Activated CD8-positive, alpha-beta memory T cell treated with anti-CD3 and anti-CD28 coated beads for 48 hours (primary cell): ENCODE measurements at places on chromosomes 3 and 15.
A peak's percentile ranks its signal among the peaks of the same experiment; 100 is the strongest.

DNA sequence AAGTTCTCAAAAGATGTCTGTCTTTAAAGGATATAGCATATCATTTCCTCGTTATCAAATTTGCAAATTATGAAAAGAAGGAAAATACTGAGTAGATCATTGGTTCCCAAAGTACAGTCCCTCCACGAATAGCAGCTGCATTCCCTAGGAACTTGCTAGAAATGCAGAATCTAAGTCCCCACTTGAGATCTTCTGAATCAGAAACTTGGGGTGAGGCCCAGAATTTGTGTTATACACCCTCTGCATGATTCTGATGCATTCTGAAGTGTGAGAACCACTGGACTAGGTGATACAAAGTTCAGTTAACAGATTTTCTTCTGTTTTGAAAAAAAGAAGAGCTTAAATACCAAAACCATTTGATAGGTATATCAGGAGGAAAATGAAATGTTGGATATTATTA, 77.1 kb downstream of the SLC25A26 start:
- DNase-seq, result no peak

- DNase-seq, result no peak
These were observed 686 bp downstream of the VPS8 start for GRCh38 chr3:184812662-184813042.

GRCh38 chr15:60000113-60000823, 3.8 kb upstream of the FOXB1 start:
- DNase-seq, result no peak

DNA sequence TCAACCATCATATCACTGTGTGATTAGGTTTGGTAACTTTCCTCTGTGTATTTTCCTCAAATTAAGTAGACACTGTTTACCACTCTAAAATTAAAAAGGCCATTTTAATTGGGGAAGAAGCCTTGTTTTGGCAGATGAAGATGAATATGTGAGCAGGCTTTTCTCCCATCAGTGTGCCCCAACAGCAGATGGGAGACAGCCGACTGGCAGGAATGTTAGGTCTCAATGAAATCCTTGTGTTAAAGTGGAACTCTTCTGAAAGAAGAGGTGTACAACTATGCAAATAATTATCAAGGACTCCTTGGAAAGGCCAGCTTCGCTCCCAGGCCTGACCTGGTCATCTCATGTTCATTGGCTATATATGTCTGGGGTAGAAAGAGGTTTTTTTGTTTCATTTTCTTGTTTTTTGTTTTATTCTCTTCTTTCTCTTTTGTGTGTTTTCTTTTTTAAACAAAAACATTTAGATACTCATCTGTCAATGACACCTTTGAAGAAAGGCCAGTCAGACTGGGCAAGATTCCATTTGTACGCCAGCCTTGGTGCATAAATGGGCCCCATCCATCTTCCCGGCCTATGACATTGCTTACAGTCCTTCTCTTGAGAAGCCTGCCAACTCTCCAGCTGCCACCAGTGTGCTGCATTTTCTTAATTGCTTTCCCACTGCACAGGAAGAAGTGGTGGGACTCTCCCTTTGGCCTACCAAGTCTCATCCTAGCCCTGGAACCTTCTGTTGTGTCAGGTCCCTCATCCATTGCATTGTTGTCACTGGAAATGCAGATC, 25.8 kb downstream of the LRTM1 start:
- DNase-seq, result no peak

DNA sequence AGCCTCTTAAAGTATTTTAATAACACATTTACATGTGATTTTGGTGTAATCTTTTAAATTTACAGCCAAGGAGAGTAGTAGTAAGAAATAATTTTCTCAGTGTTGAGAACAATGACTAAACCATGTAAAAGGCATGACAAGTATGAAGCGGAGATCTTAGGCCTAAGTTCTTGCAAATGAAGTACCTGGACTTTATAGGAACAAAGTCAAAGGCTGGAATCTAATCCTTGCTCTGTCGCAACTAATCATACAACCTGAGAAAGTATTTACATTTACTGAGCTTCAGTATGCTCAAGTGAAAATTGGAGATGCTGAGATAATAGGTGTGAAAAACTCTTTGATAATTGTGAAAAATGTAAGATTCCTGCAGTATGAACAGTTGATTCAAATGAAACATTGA, 86.4 kb upstream of the VGLL3 start:
- no peak for DNase-seq

DNA sequence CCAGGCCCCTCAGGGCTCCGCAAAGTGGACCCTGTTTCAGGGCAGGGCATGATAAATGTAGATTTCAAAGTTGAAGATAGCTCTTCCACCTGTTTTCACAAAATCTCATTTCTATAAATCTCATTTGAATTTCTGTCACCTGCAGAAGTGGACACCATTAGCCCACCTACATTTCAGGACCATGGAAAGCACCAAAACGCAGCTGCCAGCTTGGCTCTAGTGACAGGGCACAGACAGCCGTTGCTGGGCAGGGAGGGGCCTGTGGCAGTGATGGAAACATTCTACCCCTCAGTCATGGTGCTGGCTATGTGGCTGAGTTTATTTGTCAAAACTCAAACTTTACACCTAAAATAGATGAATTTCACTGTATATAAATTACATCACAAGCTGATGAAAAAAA, 40.4 kb downstream of the PRR23E start:
- DNase-seq, result no peak

GRCh38 chr15:90049666-90050604, 48.8 kb downstream of the ZNF710 start:
- DNase-seq, result no peak

DNA sequence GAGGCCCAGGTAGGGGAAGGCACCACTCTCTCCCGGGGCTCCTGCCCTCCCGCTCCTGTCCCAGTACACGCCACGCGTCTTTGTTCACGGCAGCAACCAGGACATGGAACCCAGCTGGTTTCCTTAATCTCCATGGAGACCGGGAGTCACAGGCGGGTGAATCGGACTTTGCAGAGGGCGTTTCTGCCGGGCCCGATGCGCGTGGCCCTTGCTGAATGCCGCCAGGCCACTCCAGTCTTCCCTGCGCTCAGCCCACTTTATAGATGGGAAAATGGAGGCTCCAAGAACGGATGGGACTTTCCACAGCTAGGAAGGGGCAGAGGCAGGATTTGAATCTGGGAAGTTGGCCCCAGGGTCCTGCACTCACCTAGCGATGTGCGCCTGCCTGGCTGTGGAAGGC, 7.4 kb downstream of the PLXND1 start:
- no peak for DNase-seq

GRCh38 chr3:58013099-58013498, 4.9 kb downstream of the FLNB start:
- no peak for DNase-seq

DNA sequence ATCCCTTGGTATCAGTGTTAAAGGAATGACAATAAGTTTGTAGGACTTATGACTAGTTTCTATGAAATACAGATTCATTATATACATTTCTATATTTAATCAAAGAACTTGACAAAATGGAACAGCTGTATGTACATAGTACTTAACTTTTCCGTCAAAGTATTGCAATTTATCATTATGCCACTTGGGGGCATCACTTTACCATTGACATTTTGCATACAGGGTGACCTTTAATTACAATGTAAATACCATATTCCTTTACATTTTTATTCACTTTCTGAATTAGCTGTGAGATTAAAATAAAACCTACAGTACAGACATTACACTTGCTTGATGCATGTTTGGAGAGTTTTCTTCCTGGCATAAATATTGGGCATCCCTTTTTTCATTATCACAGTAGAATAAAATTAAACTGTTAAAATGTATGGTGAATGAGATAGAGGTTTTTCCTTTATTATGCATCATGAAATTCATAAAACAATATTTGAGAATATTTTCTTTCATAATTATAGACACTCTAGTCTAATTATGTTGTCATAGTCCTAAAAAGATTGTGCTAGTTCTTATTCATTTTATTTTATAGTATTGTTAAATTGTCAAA, 6.9 kb downstream of the NEK11 start:
- DNase-seq, result no peak

DNA sequence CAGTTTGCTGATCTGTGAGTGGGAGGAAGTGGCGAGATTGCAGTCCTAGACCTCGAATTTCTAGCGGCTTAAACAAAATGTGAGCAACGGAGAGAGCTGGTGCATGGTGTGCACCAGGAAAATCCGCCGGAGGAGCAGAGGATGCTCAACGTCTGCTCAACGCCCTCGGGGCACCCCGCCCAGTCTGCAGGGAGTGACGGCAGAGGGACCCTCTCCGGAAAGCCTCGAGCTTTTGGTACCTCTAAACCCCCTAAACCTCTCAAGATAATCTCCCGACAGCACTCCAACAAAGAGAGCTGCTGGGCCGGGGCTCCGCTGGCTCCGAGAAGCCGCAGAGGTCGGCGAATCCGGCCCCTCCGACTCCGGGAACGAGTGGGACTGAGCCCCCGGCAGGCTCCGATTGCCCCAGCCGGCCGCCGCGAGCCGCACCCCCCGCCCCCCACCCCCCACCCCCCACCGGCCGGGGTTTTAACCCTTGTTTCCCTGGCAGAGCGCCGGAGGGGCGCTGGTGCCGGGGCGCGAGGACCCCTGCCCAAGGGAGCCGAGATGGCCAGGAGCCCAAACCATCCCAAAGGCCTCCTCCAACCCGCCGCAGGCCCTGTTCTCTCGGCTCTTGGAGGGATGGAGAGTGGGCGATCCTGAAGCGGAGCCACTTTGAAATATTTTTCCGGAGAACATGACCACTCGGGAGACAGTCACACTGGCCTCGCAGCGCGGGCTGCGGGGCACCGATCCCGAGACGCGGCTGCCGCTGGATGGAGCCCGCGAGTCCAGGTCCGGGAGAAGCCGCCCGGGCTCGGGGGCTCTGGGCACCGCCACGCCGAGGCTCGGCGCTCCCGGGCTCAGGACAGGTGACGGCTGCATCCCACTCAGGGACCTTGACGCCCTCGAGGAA, 1.5 kb downstream of the MEGF11 start:
- no peak for DNase-seq

DNA sequence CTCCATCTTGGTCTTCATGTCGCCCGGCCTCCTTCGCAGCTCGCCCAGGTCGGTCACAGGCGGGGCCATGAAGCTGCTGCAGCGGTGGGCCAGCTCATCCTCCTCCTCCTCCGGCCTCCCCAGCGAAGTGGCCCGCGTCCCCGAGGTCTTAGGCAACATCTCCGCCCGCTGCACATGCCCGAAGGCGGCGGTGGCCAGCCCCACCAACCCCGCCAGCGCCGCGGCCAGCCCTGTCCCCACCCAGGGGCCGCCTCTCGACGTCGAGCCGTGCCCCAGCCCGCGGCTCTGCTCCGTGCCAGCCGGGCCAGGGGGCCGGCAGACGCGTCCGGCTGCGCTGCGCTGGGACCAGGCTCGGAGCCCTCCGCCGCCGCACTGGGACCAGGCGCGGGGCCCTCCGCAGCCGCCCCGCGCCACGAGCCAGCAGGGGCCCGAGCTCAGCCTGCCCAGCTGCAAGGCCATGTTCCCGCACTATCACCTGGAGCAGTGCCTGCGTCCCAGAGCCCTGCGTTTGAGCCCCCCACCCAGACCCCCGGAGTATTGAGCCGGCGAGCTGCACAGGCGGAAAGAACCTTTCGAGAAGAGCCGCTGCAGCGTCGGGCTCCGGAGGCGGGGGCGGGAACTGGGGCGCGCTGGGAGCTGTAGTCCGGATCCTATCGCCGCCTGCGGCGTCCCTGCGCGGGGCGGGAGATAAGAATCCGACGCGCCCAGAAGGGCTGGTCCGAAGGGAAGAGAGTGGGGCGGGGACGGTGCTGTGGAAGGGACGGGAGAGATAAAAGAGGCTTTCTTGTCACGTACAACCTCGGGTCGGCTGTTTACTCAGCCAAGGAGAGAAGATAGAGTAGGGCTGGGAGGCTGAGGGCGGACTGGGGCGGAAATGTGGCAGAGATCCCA, at the start of gene CPOX:
TSS of gene CPOX (minus strand) at position 566 of the 891 bp plus-strand sequence. CDS start at position 459, 107 bp downstream.
- DNase-seq, result peak; percentile 72

- DNase-seq, result no peak
These were observed 427.0 kb downstream of the NTRK3 start for GRCh38 chr15:87829332-87830050.

GRCh38 chr3:29557186-29557585, 276.3 kb downstream of the RBMS3 start:
- DNase-seq, result no peak

GRCh38 chr3:64594134-64594533, 93.7 kb downstream of the ADAMTS9 start:
- no peak for DNase-seq

DNA sequence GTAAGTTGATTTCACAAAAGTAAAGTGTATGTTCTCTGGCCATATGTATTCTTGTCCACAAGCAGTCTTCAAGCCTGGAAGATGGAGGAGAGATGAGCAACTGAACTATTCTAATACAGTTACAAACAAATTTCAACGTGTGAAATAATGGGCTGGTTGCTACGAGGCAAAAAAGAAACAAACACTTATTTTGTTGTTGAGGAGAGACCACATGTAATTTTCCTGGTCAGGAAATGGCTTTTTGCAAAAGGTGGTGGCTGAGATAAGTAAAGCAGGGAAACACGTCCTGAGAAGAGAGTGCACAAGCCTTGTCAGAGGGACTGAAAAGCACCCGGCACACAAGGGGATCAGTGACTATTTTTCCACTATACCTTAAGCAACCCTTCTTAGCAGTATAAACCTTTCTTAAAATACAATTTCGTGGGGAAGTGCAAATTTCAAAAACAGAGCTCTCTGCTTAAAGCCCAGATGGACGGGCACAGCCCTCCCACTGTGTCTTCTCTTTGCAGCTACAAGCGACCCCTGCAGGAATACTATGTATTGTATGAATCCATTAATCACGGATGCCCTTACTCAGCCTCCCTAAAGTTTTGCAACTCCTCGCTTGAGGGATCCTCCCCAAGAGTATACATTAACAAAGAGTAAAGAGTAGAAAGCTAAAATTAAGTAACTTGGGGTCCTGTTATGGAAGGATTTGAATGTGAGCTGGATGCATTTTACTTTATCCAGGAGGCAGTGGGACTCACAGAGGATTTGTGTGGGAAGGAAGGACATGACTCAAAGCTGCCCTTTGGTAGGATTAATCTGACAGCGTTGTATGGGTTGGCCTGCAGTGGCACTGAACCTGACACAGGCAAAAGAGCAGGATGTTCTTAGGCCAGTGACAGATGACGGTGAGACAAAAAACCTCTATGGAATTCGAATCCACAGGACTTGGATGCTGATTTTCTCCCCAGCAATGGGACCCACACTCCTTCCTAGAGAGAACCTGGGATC, 253.7 kb downstream of the IL5RA start:
- no peak for DNase-seq

DNA sequence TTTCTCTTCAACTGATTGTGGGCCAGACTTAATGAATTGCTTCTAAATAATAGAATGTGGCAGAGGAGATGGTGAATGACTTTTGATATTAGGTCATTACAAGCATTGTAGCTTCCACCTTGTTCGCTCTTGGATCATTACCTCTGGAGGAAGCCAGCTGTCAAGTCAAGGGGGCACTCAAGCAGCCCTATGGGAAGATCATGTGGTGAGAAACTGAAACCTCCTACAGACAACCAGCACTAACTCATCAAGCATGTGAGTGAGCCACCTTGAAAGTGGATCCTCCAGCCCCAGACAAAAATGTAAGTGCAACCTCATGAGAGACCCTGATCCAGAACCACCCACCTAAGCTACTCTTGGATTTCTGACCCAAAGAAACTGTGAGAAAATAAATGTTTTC, 109.8 kb upstream of the TBC1D5 start:
- DNase-seq, result no peak

DNA sequence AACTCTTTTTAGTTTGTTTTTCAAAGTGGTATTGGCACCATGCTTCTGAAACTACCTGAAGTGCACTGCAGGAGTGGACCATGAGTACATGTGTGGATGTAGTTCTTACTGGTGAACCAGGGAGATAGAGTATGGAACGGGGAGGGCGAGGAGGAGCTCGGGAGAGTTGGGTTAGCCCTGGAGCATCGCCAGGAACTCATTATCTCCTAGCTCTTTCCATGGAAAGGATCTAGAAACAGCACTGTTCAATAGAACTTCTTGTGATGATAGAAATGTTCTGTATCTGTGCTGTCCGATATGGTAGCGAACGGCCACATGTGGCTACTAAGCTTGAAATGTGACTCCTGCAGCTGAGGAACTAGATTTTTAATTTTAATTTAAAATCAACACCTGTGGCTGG, 47.3 kb downstream of the VGLL4 start:
- DNase-seq, result no peak
